ENCODE measurements at places on chromosomes 4 and X.

DNA sequence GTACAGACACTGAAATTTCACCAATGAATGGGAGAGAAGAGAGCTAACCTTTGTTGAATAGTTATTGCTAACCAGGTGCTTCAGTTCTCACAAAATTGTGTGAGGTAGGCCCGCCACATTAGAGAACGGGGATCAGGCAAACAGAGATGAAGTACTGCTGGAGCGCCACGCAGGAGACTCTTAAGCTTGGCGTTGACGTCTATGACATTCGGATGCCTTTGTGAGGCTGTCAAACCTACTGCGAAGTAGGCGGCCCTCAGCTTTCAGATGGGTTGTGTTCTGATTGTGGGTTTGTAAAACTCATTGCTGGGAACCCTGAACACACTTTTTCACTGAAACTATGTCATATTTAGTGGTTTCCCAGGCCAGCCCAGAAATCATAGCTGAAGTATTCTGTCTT, 173.6 kb downstream of the CBR4 start:
- DNase-seq = no peak

GRCh38 chrX:23493941-23494374, 159.3 kb downstream of the PTCHD1 start:
- DNase-seq = no peak

DNA sequence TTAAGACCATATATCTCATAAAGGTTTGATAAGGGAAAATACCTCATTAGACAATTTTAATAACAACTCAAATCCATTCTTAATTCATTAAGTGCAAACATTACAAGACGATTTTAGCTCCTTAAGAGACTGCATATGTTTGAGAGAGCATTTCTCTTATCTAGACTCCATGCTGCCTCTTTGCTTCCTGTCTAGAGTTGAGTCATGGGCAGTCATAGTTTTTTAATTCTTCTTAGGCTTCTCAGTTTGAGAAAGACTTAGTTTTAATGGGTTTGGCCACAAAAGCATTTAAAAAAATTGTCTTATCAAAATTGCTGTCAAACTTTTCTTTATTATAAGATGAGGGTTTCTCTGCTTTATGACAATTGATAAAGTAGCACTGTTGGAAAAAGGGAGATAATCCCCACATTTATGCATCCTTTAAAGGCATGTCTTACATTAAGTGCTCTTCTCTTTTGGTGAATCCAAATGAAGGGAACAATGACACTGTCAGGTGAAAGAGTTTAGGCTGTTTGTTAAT, 713.4 kb downstream of the PCDH18 start:
- DNase-seq = no peak

DNA sequence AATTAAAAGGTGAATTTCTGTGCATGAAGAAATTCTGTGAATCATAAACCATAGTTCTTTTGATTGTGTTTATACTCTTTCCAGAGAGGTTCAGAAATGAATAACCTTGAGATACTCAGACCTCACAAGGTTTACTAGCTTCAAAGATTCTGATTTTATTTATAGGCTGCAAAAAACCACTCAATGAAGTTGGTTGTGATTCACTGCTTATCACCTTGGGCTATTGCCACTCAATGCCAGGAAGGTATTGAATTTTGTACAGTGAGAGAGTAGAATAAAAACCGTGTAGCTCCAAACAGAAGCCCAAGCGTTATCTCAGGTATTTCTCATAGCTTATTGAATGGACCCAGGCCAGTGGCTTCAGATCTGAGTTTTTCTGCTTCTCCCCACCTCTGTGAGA, 118.7 kb downstream of the FHIP1A start:
- DNase-seq = no peak

DNA sequence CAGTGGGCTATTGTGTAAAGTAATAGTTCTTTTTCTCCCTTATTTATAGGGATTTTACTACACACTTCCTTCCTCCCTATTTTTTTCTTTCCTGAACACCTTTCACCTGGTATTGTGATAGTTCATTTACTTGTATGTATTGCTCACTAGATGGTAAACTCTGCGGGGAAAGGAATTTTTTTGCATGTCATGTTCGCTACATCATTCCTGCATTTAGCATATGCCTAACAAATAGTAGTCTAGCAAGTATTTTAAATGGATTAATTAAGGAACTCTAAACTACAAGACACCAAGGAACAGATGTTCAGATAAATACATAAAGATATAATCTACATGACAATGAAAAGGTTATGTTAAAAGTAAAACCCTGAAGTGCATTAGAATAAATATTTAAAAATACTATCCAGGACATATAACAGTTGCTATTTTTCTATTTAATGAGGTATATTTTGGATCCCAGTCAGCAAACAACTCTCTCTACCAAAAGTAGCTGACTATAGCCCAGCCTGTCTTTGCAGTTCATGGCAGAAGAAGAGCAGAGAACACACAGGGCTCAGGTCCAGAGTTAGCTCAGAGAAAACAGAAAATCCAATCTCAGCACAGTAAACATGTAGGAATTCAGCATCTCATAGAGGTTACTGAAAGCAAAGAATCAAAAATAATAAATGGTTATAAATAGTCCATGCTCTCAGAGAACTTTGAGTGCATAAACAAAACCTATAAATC, 87.8 kb downstream of the PACRGL start:
- no peak for DNase-seq

GRCh38 chr4:173934201-173934600, 349.3 kb downstream of the FBXO8 start:
- no peak for DNase-seq

- DNase-seq = no peak
These were observed 55.7 kb downstream of the GRID2 start for GRCh38 chr4:92359491-92359890.

DNA sequence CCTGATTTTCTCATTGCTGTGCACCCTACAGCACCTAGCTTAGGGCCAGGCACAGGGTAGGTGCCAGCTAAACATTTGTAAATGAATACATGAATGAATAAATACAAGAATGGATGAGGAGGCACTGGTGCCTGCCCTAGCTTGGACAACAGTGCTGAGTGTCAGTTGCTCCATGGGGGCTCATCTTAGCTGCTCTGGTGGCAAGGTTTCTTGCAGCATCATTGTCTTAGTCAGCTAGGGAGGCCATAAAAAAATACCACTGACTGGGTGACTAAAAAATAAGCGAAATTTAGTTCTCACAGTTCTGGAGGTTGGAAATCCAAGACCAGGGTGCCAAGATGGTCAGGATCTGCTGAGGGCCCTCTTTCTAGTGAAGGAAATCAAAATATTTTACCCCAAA, 31.2 kb downstream of the TMEM31 start:
- DNase-seq = no peak

DNA sequence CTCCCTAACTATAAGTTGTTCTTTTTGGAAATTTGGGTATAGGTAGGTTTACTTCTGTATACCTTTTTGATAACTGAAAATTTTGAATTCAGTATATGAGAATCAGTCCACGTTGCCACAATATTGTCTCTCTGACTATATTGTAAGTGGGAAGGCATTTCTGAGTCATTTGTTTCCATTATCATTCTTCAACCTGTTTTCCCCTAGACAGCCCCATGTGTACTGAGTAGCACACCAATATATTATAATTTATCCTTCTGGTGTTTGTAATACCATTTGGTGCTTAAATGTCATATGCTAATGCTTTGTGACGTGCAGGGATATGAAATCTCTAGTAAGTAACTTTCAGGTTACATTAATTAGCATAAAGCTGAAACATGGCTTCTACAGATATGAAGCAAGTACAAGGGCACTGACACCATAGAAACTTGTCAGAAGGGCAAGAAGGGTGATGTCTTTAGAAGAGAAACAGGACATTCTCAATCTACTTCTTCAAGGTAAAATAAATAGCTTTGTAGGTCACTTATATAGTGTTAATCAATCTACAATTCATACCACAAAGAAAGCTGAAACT, 27.7 kb downstream of the PAK3 start:
- DNase-seq = no peak

- DNase-seq = no peak
These were observed 80.4 kb downstream of the LDB2 start for GRCh38 chr4:16818005-16818404.

GRCh38 chr4:59960143-59960542, 1240.0 kb upstream of the ADGRL3 start:
- no peak for DNase-seq

DNA sequence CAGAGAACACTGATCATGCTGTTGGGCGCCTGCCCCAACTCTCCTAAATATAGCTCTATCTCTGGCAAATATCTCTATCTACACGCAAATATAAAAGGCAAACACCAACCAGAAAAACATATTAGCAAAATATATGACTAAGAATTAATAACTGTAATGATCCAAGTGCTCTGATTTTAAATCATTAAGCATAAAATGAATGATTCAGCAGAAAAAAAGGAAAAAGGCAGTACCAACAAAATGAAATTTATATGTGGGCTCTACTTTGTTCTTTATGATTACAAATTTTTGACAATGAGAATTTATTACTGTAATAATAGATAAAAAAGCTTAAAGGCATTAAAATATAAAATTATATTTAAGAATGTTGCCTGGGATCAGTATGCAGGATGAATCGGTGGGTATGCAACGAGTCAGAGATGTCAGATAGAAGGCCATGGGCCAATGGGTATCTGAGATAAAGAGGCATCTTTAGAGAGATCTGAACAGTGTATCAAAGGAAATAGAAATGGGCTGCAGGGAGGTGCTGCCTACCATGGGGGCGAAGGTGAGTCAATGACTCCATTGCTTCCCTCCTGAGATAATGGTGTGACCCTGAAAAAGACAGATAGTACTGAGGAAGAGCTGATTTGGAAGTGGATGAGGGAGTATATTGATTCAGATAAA, 234.8 kb downstream of the SCFD2 start:
- DNase-seq = no peak

DNA sequence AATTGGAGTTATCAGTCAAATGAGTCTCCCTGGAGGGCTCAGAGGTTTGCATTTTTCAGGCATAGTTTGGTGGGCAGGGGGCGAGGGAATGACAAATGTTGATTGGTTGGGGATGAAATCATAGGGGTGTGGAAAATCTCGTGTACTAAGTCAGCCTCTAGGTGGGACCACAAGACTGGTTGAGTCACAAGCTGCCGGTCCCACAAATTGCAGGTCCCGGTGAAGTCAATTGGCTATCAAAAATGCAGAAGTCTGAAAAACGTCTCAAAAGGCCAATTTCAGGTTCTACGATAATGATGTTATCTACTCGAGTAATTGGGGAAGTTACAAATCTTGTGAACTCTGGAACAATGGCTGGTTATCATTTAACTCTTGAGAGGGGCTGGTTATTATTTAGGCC, 98.8 kb upstream of the DHX15 start:
- no peak for DNase-seq

Data from activated CD8-positive, alpha-beta memory T cell treated with anti-CD3 and anti-CD28 coated beads for 1 hour (primary cell).